ENCODE measurements at places on chromosomes 7 and 10.

DNA sequence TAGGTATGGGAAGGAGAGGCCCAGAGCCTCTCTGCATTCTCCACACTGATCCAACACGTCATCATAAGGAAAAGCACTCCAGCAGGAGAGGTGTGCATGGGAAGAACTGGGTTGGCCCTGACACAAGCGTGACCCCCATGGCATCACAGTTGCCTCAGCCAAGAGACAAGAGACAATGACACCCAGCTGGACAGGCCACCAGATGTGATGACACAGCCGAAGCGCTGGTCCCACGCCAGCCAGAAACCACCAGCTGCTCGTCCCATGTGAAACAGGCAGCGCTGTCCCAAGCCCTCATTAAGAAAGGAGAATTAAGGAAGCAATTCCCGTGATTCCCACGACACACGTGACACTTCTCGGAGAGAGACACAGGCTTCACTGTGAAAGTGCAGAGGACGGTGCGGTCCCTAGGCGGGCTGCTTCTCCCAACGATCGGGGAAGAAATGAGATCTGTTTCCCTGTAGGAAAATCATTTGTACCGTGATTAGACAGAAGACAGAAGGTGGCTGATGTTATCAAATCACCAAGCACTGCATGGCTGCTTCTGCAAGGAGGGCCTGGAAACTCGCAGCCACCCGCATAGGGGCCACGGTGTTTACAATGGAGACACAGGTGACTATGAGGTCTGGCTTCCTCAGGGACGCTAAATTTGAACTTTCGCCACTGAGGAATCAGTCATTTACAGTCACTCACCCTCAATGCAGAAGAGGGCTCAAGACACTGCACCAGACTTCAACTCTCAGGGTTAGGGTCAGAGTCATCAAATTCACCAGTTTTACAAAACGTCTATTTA is 74.5 kb downstream of the DIP2C start:
- no peak for DNase-seq

GRCh38 chr10:124647421-124648130 is 96.6 kb downstream of the FAM53B start:
- DNase-seq: no peak

DNA sequence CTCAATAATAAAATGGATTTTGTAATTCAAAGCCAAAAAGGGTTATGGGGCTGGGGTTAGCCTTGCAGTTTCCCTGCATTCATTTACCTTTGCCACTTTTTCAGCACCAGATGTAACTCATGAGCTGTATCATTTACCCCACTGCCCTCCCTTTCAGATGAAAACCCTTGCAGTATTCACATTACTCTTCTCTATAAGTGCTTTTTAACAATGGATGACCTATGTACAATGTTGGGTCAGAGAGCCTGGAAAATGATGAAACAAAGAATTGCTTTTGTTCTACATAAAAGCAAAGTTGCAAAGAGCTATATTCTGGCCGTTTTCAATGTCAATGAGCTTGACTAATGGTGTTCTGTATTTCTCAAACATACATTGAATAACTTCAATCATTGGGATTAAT is 189.7 kb downstream of the TMEM26 start:
- DNase-seq: no peak

DNA sequence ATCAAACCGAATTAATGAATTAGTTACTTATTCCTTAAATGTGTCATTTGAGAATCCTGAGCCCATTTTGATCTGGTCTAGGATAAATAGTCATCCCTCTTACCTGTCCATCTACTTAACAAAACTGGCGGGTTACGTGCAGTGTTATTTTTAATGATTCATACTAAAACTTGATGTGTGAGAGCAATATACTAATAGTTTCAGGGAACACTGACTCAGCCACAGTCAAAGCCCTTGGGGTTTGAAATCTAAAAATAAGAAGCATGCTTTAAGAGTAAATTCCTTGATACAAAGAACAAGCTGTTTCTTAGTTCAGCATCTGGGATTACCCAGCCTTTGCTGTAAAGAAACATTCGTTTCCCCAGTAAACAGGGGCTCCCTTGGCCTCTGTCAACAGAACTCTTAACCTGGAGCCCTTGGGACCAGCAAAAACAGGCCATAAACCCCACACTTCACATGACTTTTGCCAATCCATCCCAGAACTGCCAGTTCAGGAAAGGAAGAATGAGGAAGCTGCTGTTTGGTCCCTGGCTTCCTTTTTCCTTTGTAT is 370.6 kb upstream of the IGFBP3 start:
- DNase-seq: no peak

- no peak for DNase-seq
Measured at GRCh38 chr10:43622038-43622437, 15.8 kb downstream of the ZNF485 start.

GRCh38 chr10:71974489-71975021 is 10.4 kb downstream of the CHST3 start:
- DNase-seq: no peak

- DNase-seq: peak; percentile 50
Measured at GRCh38 chr10:12195603-12196506, at the start of the genes CDC123 and NUDT5. Gene CDC123 (plus strand): TSS chr10:12196188. CDS start chr10:12196246, 58 bp downstream. Gene NUDT5 (minus strand): TSS chr10:12195891. CDS start chr10:12186291, 9,600 bp downstream.

DNA sequence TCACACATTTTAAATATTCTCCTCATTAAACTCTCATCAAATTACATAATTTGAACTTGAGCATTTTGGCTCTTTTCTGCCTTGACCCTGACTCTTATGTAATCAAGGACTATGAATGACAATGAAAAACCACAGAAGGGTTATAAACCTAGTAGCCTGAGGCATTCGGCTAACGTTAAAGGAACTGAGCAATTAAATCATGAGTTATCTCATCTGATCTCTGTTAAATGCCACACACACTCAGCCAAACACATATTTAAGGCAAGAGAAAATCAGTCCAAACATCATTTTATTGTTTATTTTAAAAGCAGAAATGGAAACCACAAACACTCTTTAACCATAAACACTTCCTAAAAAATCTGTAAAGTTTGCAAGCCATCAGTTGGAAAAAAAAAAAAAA is 204.3 kb downstream of the DGKI start:
- DNase-seq: no peak

DNA sequence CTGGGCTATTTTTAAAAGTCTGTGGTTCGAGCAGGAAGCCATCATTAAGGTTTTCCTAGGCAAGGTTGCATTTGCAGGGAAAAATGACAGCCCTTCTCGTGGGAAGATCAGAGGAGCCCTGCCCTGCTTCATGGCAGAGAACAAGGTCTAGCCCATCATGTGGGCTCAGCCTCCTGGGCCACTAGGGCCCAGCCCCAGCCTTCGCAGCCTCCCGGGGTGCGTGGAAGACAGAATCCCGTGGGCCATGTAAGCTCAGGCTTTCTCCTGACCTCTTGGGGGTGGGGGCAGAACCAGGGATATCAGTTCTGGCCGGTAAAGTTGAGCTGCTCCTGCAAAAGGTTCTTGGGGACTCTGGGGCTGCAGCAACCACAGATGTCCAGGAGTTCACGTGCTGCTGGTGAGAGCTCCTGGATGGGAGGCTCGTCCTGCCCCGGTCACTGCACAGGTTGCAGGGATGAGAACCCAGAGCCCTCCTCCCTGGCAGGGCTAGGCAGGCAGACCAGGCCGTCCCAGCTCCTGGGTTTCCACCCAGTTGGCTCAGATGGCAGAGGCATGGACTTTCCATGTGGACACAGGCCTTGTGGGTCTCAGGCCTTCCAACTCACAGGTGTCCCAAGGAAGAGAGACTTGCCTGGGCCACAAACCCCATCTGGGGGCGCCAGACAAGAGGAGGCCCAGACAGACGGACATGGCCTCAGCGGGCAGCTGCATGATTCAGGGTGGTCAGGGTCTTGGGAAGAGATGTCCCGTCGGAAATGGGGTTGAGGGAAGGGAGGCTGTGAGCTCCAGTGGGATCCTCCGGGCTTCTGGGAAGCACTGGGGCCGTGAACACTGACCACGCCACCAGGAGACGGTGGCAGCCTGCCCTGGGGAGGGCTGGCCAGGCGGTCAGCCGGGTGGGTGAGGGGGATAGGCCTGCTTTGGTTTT is 126.2 kb downstream of the NEURL1 start:
- no peak for DNase-seq

All from iPS DF 6.9 (cell line).